Sigmoid colon (tissue), 7 donors: ENCODE measurements at places on chromosomes 13 and 19. TPM values are rescaled to one million over a fixed set of nuclear protein-coding genes. Genes with fewer than 3 reads are reported as not detected.

The ZNF773 gene
- total RNA-seq = 34.1 TPM

GRCh38 chr19:33301144-33301899 is 1.0 kb downstream of the CEBPA start:
- H3K27me3 ChIP-seq = peaks cover 7% of the 10 kb centered on the region
- H3K4me1 ChIP-seq = peaks cover 50% of the 10 kb centered on the region
- DNase-seq = peak; percentile 69
- H3K27ac ChIP-seq = no peak overlapping the region

The ASF1B gene
- total RNA-seq = 2.0 TPM

GRCh38 chr13:33692531-33692930 is 125.4 kb upstream of the RFC3 start:
- no peaks in the 10 kb centered on the region for H3K27me3 ChIP-seq
- H3K4me3 ChIP-seq = no peak overlapping the region
- no peak for DNase-seq
- H3K4me1 ChIP-seq = no peaks in the 10 kb centered on the region

DNA sequence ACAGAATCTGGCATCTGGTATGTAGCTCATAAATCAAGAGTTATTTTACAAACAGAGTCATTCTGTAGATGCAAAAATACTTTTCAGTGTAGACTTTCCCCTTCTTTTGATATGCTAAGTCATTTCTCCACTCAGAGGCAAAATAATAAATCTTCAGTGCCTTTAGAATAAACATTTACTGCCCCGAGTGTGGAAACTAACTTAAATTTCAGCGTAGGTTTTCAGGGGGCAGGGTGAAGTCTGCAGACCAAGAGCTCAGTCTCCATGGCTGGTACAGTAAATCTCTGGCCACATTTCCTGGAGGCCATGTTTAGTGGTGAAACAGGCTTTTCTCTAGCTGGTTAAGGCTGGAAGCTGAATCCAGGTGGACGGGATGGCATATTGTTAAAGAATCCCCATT is 13.1 kb upstream of the ADPRHL1 start:
- no peak overlapping the region for H3K4me3 ChIP-seq
- H3K27me3 ChIP-seq = no peaks in the 10 kb centered on the region
- H3K4me1 ChIP-seq = peaks cover 3% of the 10 kb centered on the region

DNA sequence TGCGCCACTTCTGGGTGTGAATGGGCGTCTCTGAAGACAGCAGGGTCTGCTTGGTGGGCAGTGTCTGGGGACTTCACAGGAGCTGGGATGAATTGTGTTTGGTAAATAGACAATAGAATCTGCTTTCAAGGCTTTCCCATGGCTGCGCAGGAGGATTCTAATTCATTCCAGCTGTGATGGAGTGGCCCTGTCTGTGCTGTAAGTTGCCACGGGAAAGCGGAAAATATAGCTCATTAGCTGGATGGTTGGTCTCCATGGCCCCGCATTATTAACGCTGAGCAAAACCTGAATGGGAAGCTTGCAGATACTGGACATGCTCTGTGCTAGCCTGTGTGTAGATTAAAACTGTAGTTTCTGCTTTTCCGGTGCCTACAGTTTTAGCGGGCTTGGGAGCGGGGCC is 15.6 kb upstream of the C1QTNF9 start:
- H3K27ac ChIP-seq = no peak overlapping the region
- H3K36me3 ChIP-seq = peaks cover 95% of the 10 kb centered on the region
- no peak for DNase-seq
- H3K4me1 ChIP-seq = no peaks in the 10 kb centered on the region
- no peaks in the 10 kb centered on the region for H3K27me3 ChIP-seq

- H3K36me3 ChIP-seq = no peaks in the 10 kb centered on the region
- no peaks in the 10 kb centered on the region for H3K27me3 ChIP-seq
- no peak overlapping the region for H3K27ac ChIP-seq
Observed at GRCh38 chr13:91017669-91018053, 329.8 kb upstream of the MIR17HG start.

The ATP4B gene
- total RNA-seq = not detected

The ZNF541 gene
- total RNA-seq = not detected

- H3K27ac ChIP-seq = no peak overlapping the region
- H3K4me3 ChIP-seq = no peak overlapping the region
- H3K36me3 ChIP-seq = peaks cover 45% of the 10 kb centered on the region
- no peaks in the 10 kb centered on the region for H3K27me3 ChIP-seq
- no peak for DNase-seq
Observed at GRCh38 chr19:34744896-34745690, 11.1 kb downstream of the ZNF181 start.

GRCh38 chr19:50959731-50960500 is 7.1 kb upstream of the KLK5 start:
- DNase-seq = no peak
- peaks cover 24% of the 10 kb centered on the region for H3K27me3 ChIP-seq
- H3K4me3 ChIP-seq = no peak overlapping the region
- no peaks in the 10 kb centered on the region for H3K4me1 ChIP-seq
- no peaks in the 10 kb centered on the region for H3K36me3 ChIP-seq

The BBC3 gene
- total RNA-seq = 3.1 TPM
